ENCODE measurements at places on chromosomes 7 and 10. TPM values are rescaled to one million over a fixed set of nuclear protein-coding genes. Genes with fewer than 3 reads are reported as not detected.
A peak's percentile ranks its signal among the peaks of the same experiment; 100 is the strongest.

DNA sequence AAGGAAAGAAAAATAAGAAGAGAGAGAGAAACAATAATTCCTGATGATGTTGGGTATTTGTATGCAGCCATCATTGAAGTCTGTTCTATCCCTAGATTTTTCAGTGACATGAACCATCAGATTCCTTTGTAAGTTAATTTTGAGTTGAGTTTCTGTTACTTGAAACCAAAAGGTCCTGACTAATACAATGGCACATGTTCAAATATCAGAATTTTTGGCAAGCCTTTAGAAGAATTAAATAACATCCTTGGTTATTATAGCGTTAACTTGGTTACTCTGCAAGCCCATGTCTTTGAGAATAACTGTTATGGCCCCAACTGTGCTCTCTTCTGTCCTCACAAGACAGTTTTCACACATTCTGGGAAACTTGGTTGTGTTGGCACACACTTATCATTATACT lies 66.5 kb downstream of the SYPL1 start:
- no peak for DNase-seq

DNA sequence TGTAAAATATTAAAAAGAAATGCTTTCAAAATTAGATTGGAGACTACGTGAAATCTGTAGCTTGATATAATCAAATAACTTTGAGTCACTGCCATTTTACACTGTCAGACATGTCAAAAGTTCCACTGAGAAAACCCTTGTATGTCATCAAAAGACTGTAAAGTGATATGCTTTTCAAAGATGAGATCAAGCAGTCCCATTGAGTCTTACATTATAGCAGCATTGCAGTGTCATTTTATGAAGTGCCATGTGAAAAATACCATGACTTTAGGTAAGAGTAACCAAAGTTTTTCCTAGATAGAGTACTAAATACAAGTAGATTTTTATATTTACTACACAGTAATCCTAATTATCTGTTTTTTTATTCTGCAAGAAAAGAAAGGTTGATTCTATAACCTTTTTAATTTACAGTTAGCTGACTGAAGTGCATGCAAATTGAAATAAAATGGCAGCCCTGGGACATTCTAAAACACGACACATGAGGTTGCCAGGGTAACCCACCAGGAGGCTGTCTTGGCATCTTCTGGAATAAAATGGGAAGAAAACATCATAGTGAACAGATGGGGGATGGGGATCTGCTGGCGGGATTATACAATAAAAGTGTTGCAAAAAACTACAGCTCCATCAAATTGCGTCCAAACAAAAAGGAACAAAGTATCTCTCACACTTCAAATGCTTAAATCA lies 91.3 kb upstream of the TMEM106B start:
- no peak for DNase-seq

Gene WEE2
- not detected for polyA plus RNA-seq

- DNase-seq: no peak
Measured at GRCh38 chr7:142703655-142704305, 45.5 kb upstream of the PRSS1 start.

Gene RNF133
- polyA plus RNA-seq: not detected

DNA sequence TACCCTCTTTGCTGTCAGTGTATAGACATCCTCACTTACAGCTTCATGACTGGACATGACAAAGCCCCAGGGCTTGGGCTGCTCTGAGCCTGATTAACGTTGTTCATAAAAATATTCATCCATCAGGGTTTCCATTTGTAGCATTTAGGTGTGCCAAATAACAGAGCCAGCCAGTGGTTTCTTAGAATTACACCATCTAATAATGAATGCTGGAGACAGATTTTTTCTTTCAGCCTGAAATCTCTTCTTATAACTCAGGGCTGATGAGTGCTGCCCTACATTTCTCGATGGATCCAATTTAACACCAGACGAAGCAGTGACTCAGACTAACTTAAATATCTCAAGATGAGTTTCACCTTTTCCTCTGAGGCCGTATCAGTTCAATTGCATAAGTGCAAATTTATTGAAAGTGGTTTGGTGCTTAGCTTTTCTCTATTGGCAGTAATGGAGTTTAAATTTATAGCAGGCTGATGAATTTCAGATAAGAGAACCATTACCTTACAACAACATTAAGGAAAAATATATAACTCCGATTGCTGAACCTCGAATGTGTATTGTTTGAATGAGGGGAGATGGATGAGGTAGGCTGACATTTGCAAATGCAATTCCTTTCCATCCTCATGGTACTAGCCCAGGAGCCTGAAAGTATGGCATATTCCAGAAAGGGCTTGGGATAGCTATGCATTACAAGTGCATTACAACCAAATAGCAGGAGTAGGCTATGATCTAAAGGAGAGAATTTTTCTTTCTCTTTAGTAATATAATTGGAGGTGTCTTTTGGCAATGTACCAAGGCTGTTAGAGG lies 900.6 kb downstream of the KCNMA1 start:
- DNase-seq: peak; percentile 8

Gene GJD4
- 2.6 TPM for polyA plus RNA-seq

DNA sequence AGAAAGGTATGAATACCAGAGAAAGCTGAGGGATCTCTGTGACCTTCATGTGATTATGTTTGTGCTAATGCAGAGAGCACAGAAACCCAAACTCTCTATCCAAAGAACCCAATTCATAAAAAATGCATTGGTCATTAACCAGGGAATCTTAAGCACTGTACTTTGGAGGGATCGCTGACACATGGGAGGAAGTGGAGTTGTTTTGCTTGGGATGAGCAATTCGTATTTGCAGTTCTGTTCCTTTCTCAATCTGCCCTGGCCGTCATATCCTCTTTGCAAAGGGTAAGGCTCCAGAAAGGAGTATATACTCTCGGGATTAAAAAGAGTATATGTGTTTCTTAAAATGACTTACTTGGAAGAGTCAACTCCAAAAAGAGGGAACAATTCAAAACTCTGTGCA lies 221.3 kb downstream of the POU6F2 start:
- DNase-seq: no peak

Gene VWDE
- polyA plus RNA-seq: 2.3 TPM

DNA sequence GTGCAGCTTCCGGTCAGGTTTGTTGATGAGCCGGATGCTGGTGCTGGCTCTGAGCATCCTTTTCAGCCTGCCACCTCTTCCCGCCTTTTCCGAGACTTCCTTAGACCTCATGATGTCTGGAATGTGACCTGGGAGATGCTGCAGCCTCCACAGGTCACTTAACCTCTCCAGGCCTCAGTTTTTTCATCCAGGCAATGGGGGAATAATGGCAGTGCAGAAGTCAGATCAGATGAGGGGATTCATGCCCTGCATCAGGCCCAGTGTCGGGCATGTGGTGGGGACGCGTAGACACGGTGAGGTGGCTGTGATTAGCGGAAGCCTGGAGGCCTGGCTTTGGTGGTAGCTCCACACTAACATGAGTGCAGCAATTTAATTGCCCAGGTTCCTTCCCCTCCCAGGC lies 24.6 kb downstream of the PFKFB3 start:
- DNase-seq: no peak

Gene ELOVL3
- polyA plus RNA-seq: 0.79 TPM

DNA sequence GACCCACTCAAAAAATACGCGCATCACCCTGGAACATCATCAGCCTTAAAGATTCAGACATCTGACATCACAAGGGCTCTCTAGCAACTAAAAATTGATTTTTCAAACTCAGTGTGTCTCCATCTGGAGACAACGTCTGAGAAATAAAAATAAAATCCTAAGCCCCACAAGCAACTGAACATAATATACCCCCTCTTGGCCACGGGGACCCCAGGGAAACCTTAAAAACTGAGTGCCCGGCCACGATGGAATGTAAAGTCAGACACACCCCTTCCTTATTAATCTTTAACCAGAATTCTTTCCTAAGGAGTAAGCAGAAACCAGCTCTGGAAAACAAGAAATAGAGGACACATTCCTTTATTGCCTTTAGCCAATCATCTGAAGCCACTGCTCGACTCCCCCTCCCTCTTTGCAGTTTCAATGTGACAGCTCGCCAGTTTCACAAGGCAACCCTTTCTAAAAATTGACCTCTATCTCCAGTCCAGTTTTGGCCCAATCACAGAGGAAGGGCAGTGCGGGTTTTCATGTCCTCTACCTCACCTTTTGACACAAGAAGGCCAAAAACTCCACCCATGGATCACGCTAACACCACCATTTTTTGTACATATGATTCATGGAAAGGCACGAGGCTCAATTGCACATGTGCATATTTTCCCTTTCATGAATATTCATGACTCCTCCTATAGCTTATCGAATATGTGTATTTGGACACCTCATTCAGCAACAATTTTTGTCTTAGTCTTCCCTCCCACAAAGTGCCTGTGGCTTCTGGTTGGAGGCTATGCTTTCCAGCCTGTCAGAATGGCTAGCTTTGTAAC lies 24.2 kb downstream of the IFIT3 start:
- no peak for DNase-seq

- DNase-seq: no peak
Measured at GRCh38 chr7:157670490-157671357, 333.9 kb downstream of the DNAJB6 start.

Gene LRRD1
- polyA plus RNA-seq: 0.84 TPM

Gene MUC3A
- polyA plus RNA-seq: 0.13 TPM

GRCh38 chr10:88113657-88114272 lies 250.3 kb downstream of the PTEN start:
- DNase-seq: no peak

Gene RBP3
- not detected for polyA plus RNA-seq

- DNase-seq: no peak
Measured at GRCh38 chr7:98848918-98849317, 20.9 kb downstream of the TMEM130 start.

Gene STRIP2
- 7.0 TPM for polyA plus RNA-seq

Gene KCNIP2
- polyA plus RNA-seq: 2.8 TPM

DNA sequence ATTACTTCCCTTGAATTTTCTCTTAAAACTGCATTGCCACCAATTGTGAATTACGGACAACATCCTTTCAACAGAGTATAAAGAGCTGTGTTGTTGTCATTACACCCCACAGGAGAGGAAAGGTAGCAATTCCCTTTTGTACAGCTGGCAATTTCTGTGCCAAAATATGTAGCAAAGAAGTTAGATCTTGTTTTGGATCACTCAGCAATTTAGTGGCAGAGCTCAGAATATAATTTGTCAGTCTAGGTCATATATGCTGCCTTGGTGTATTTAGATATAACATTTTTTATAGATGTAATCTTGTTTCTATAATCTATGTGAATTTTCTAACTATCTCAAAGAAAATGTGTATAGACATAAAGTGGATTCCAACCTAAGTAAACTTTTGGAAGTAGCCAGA lies 38.8 kb downstream of the NRBF2 start:
- no peak for DNase-seq

DNA sequence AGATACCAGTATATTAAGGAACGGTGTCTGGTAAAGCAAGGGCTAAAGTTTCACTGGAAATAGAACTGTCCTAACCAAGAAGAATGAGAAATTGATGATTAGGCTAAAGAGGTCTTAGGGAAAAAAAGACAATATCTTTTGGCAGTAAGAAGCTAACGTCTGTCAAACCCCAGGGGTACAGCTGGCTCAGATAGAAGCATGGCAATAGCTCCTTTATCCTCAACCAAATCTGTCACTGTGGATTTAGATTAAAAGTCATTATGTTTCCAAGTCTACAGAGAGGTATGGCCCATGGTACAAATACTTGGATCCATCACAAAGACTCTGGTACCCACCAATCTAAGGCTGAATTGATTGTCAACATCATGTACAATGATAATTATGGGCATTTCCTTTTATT lies 8.6 kb upstream of the SLC16A9 start:
- DNase-seq: no peak

Gene MYH16
- polyA plus RNA-seq: 0.46 TPM

- no peak for DNase-seq
Measured at GRCh38 chr10:108352771-108353170, 1188.3 kb upstream of the SORCS1 start.

DNA sequence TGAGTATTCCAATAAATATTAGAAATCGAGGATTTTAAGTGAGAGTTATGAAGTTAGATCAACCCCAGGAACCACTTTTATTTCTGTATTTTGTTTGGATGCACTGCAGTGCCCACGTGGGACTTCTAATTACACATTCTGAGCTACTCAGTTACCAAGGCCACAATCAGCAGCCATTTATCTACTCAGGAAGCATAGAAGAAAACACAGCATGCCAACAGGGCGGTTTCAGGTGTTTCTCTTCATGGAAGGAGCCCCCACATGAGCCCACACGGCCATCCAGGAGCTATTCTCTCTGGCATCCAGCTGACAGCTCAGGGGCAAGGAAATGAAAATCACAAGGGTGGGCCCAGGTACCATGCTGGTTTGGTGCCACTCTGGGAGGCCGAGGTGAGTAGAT lies 266.5 kb upstream of the MKLN1 start:
- DNase-seq: no peak

Gene TAS2R5
- 0.99 TPM for polyA plus RNA-seq

GRCh38 chr10:97981816-97982215 lies 48.6 kb downstream of the CRTAC1 start:
- DNase-seq: no peak

GRCh38 chr10:5071411-5072198 lies 22.6 kb upstream of the AKR1C3 start:
- DNase-seq: peak; percentile 71

Gene EPHB6
- 3.3 TPM for polyA plus RNA-seq

DNA sequence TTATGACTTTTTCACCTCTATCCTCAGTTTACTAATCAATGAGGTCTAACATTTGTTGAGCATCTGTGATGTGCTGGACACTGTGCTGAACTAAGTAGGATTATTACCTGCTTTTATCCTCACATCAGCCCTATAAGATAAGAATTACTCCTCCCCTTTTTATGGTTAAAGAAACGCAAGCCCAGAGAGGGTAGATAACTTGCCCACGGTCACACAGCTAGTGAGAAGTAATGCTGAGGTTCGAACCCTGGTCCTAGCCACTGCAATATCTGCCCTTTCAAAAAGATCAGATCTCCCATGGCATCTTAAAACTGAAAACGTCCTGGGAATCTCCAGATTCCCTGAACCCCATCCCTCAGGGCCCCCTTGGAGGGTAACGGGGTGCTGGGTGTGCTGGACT lies 118.3 kb downstream of the C10orf105 start:
- DNase-seq: no peak

DNA sequence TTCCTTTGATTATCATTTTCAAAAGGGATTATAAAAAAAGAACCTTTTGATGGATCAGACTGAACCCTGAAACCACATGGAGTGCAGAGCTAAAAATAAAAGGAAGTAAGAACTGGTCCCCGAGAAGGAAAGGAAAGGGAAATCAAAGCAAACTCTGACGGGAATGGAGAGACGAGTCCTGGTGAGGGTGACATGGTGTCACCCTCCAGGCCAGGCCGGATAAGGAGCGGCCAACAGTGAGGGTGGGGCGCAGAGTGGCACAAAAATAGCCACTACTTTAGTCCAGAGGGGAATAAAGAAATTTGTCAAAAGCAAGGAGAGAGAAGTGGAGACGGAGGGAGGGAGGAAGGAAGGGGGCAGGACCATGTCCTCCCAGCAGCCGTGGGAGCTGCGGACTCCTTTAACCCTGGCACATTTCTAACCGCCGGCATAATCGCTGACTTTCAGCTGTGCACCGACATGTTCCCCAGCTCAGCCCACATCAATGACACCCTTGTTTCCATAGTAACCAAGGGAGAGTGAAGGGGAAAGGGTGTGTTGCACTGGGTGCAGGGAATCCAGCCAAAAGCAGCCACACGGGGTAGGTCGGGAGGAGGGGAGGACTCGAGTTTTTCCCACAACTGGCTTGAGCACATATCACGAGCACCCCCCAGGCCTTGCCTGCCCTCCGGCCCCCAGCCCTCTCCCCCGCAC lies 29.7 kb downstream of the TRIM8 start:
- DNase-seq: peak; percentile 41

Gene ADAM22
- 10.2 TPM for polyA plus RNA-seq

All from muscle of back (tissue), 13 donors.